ENCODE measurements at places on chromosomes 2 and 18.

GRCh38 chr2:176493226-176493825 is 224.1 kb downstream of the MTX2 start:
- no peak for DNase-seq

- no peak for DNase-seq
These were observed 72.1 kb upstream of the GULP1 start for GRCh38 chr2:188219541-188219940.

GRCh38 chr2:235116885-235117492 is 165.2 kb downstream of the SH3BP4 start:
- no peak for DNase-seq

DNA sequence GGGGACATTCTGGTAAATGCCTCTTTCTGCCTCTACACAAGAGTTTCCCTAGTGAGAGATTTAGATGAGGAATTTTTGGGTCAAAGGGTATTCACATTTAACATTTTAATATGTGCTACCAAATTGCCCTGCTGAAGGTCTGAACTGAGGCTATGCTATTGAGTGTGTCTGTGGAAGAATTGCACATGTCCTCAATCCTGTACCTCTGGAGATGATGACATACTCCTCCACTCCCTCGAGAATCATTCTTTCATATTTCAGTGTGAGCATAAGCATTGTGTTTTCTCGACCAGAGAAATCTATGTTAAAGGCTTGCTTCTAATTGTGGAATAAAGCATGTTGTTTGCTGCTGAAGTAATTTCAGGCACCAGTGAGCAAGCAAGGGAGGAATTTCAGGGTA is 110.5 kb downstream of the TSN start:
- no peak for DNase-seq

- no peak for DNase-seq
These were observed 51.3 kb downstream of the C2orf76 start for GRCh38 chr2:119315241-119315925.
